SW 1271 (cell line): ENCODE measurements at places on chromosomes 7 and 10.

GRCh38 chr10:3426190-3426845 is 253.7 kb upstream of the PITRM1 start:
- DNase-seq, result no peak

DNA sequence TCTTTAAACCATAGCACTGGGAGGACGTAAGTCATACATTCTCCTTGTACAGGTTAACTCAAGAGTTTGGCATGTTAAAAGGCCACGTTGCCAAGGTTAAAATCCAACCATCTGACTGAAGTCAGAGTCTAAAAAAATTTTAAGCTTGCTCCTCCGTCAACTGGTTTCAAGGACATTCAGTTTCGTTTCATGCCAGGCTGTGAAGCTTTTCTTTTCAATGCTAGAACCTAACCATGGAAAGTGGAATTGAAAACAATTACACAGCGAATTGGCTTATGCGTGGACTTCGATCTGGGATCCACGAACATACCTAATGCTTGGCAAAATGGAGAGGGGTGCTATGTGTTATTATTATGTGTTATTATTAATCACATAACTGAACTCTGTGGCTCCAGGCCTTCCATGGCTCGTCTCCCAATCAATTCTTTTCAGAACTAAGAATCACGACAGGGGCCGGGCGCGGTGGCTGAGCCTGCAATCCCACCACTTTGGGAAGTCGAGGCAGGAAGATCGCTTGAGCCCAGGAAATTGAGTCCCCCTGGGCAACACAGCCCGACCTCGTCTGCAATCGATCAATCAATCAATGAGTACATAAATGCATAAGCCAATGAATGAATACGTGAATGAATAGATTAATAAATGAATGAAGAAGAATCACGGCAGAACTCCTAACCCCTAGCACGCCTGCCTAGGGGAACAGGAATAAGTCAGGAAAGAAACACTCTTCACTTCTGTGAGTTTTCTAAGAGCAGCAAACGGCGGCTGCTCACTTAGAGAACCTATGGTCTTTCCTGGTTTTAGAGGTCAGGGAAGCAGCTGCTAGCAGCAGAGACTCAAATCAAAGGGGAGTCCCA is 733 bp upstream of the ARL5B start:
- no peak for DNase-seq

DNA sequence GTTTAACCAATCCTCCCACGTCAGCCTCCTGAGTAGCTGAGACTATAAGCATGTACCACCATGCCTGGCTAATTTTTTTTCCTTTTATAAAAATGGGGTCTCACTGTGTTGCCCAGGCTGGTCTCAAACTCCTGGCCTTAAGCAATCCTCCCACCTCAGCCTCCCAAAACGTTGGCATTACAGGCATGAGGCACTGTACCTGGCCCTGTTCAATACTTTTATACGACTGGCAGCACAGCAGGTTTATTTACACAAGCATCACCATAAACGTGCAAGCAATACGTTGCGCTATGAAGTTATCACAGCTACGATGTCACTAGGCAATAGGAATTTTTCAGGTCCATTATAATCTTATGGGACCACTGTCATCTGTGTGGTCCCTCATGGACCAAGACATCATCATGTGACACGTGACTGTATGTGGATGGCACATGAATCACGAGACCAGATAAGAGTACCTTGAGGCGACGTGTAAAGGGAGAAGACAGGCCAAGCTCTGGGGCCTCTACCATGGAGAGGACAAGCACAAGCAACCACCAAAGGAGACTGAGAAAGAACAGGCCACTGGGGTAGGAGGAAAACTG is 34.5 kb upstream of the SLC18A3 start:
- no peak for DNase-seq

- DNase-seq, result no peak
Observed at GRCh38 chr10:92757711-92758104, 68.0 kb downstream of the HHEX start.

GRCh38 chr10:84047258-84048010 is 91.9 kb upstream of the GHITM start:
- DNase-seq, result no peak
